ENCODE measurements at places on chromosomes 2 and 18. TPM values are rescaled to one million over a fixed set of nuclear protein-coding genes. Genes with fewer than 3 reads are reported as not detected.

The C18orf54 gene
- 6.9 TPM for total RNA-seq

The TXNDC2 gene
- total RNA-seq, result not detected

The SCN2A gene
- under 0.01 TPM for total RNA-seq

The PIEZO2 gene
- 343 TPM for total RNA-seq

The DPYSL5 gene
- total RNA-seq, result under 0.01 TPM

The INHBB gene
- total RNA-seq, result 35.3 TPM

The NOL4 gene
- total RNA-seq, result not detected

The RGPD5 gene
- 18.6 TPM for total RNA-seq

The IL36RN gene
- total RNA-seq, result not detected

The MRO gene
- total RNA-seq, result not detected

The SKA1 gene
- total RNA-seq, result 2.9 TPM

The ITM2C gene
- total RNA-seq, result 31.6 TPM

The MGAT4A gene
- total RNA-seq, result 6.2 TPM

The KCNG2 gene
- total RNA-seq, result 0.26 TPM

The VWA3B gene
- total RNA-seq, result 0.13 TPM

The CRIM1 gene
- total RNA-seq, result 375 TPM

The TMEM150A gene
- total RNA-seq, result 5.8 TPM

The CDH19 gene
- under 0.01 TPM for total RNA-seq

The ACMSD gene
- not detected for total RNA-seq

The VWC2L gene
- total RNA-seq, result not detected

The DOK1 gene
- 20.9 TPM for total RNA-seq

The IL36B gene
- total RNA-seq, result not detected

The TTC31 gene
- total RNA-seq, result 7.3 TPM

The HOXD12 gene
- not detected for total RNA-seq

The CRYGC gene
- total RNA-seq, result not detected

The PRSS56 gene
- total RNA-seq, result not detected

The KRTCAP3 gene
- 0.38 TPM for total RNA-seq

The CYP27A1 gene
- total RNA-seq, result 19.2 TPM

The DNAJC5G gene
- total RNA-seq, result 1.0 TPM

The SLC1A4 gene
- total RNA-seq, result 16.3 TPM

The TRABD2A gene
- total RNA-seq, result 0.25 TPM

The TPGS2 gene
- 204 TPM for total RNA-seq

The PROM2 gene
- 0.13 TPM for total RNA-seq

The ZNF892 gene
- total RNA-seq, result 3.6 TPM
